ENCODE measurements at places on chromosomes 11 and 22.

DNA sequence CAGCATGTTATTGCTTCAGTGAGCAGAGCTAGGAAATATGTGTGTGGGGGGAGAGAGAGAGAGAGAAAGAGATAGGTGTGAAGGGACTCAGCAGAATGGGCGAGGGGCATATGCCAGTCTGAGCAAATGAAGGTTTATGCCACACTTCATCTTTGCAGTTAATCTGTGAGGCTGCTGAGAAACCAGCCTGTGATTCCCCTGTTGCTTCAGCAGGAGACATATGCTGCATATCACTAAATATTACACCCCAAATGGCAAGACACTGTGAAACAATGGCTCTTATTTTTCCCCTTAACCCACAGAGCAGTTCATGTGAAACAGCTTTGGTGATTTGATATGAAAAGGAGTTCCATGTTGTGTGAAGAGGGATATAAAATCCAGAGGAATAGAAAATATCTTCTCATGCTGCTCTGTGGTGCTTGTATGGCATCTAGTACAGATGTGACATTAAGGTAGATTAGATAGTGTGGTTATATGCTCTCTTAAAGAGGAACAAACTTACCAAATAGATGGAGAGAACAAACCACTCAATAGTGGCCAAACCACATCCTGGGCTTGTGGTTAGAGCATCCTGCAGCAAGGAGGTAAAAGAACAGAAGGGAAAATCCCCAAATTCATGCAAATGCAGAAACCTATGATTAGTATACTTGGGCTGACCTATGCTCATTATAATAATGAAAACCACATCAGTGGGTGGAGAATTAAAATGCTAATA is 864.2 kb downstream of the FAM181B start:
- no peak for DNase-seq

- no peak for DNase-seq
These were observed 16.8 kb downstream of the PIWIL4 start for GRCh38 chr11:94583866-94584500.

DNA sequence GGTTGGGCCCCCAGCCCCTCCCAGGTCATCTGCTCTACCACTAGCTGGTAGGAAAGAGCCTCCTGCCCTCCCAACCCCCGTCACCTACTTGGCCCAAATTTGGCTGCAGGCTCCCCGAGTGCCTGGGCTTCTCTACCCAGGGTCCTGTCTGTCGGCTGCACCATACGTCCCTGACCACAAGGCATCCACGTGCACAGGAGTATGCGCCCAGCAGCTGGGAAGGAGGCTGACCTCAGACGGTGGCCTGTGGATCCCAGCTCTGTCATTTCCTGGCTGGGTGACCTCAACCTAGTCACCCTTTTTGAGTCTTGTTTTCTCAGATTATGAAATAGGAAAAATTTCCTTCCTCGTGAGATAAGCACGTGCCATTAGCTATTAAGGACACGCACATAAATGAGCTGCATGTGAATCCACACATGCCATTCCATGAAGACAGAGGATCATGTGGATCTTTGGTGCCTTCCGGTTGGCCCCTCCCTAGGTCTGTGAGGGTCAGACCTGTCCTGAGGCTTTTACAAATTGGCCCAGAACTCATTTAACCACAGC is 13.7 kb downstream of the CYB561A3 start:
- DNase-seq, result no peak

DNA sequence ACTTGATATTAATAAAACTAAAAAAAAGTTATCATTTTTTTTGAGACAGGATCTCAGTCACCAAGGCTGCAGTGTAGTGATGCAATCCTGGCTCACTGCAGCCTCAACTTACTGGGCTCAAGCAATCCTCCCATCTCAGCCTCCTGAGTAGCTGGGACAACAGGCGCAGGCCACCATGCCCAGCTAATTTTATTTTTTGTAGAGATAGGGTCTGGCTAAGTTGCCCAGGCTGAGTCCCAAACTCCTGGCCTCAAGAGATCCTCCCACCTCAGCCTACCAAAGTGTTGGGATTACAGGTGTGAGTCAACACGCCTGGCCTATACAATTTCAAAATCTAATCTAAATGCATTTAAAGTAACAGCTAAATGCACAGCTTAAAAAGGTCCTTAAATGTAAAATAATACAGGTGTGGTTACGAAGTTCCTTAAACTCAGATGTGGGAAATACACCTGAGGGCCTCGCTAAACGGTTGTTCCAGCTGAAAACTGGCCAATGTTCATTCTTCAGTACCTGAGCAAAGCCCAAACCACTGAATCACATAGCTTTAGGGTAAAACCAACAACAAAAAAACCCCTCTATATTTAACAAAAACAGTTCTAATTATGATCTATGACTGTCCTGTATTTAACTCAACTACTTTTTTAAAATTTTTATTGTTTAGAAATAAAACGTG is 11.8 kb downstream of the NAP1L4 start:
- no peak for DNase-seq

DNA sequence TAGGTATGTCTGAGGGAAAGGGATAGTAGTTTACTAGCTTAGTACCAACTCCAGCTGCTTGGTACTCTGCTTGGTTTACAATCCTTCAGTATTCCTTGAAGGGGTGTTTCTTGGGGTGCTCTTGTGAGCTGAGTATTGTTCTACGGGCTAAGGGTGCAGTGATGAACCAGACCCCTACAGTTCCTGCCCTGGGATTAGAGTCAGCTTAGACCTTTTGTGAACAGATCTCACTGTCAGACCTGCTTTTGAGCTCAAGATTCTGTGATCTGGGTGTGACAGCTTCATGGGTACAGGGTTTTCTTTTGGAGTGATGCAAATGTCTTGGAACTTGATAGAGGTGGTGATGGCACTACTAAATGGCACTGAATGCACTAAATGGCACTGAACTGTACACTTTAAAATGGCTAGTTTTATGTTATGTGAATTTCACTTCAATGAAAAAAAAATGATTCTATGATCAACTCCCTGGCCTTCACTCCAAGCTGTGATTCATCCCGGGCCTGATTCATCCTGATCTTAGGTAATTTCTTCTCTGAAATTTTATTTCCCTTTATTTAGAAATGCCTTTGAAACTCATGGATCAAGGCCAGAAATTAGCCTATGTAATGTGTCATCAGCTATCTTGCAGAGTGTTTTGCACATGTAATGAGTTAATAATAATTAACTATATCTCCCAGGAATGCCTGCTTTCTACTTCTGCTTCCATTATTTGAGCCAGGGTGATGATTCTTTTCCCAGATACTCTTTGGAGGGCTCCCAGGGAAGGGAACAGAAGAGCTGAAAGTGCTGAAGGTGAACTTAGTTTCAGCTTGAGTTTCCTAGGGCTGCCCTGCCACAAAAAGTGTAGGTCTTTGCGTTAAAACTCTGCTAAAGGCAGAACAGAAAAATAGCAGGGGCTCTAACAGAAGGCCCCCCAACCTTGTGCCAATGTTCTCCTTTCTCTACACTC is 87.9 kb downstream of the NCAM1 start:
- DNase-seq, result no peak

GRCh38 chr11:102186551-102187191 is 76.4 kb downstream of the YAP1 start:
- no peak for DNase-seq

Measured in substantia nigra (tissue), 51 donors.